ENCODE measurements at places on chromosomes 6 and 20.

- DNase-seq: no peak
Observed at GRCh38 chr20:50876816-50877215, 54.4 kb downstream of the ADNP start.

- no peak for DNase-seq
Observed at GRCh38 chr6:33761922-33762629, 15.4 kb upstream of the IP6K3 start.

GRCh38 chr6:31125162-31125561 is 4.9 kb upstream of the CDSN start:
- DNase-seq: no peak

DNA sequence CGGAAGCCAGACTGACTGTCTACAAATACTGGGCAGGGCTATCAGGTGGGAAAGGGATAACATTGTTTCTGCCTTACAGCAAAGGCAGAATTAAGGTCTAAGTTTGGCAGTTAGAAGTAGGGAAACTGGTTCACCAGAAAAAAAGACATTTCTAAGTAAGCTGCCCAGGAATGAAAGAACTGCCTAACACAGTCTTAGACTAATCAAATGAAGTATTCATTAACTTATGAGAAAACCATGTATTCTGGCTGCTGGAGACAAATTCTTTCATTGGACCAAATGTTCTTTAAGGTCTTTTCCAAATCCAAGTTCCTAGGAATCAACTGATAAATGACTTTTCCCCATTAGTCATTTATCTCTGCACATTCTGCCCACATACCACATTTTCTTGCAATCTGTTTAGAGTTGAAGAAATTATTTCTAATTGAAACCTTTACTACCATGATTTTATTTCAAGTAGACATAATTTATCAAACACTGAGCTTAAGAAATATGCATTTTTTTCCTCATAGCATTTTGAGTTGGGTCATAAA is 120.3 kb upstream of the OGFRL1 start:
- DNase-seq: no peak

DNA sequence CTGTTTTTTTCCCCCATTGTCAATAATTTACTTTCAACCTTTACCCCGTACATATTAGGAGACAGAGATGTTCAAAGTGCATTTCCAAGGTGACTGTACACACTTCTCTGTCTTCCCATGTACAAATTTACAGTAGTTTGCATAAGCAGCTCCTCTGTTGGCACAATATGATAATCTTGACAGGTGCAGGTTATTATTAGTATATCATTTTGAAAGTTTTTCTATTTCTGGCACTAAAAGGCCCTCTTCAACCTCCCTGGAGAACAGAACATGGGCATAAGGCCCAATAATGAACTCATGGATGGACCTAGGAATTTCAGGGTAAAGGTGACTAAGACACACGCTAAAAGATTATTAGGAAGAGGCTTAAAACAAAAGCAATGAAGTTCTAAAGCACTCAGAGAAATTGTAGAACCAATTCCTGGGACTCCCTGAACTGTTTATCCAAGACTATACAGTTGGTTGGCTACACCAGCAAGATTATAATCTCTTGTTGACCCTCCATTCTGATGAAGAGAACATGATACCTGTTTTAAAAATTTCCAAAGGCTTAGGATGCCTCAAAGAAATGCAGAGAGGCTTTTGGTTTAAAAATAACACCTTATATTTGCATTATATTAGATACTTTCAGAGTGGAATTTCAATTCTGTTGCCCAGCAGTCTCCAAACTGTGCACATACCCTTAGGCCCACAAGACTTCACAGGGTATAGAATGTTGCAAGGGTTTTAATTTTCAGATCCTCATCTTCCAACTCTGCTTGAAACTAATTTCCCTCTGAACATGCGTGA is 1.1 kb downstream of the AIG1 start:
- no peak for DNase-seq

- no peak for DNase-seq
Observed at GRCh38 chr6:145110109-145110508, 625.2 kb downstream of the EPM2A start.

DNA sequence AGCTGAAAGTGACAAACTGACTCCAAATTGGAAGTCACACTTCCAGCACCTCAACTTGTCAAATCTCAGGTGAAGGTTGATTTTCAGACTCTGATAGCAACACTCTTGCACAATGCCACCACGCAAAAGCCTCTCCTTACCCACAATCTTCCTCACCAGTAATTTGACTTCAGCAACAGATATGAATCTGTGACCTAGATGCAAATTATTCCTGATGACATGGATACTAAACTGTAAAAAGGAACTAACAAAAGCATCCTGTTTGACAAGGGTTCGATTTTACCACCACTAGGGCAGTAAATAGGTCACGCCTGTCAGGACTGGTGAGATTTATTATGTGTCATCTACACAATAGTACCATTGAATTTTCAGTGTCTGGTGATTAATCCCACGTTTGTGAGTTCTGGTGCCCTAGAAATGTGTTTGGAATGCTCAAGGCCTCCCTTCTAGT is 134.4 kb upstream of the COL21A1 start:
- no peak for DNase-seq

DNA sequence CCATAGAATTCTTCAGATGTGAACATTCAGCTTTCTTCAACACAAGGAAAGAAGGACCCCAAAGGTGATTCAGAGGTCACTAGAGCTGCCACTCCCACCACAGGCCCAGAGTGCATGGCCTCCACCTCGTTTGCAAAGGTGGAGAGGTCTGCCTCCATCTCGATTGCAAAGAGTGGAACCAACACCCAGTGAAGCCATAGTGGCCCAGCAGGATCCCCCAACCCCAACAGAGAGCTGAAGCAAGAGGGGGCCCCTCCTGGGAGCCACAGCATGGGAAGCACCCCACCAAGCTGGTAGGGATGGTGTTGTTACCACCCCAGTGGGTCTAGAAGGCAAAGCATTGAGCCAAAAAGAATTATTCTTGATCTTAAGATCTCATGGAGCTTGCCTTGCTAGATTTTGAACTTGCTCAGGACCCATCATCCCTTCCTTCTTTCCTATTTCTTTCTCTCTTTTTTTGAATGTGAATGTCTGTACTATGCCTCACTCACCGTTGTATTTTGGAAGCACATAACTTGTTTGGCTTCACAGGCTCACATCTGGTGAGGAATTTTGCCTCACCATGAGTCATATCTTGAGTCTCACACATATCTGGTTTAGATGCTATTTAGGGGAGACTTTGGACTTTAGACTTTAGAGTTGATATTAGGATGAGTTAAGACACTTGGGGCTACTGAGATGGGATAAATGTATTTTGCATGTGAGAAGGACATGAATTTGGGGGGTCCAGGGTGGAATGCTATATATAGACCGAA is 119.2 kb downstream of the ANKRD60 start:
- no peak for DNase-seq

DNA sequence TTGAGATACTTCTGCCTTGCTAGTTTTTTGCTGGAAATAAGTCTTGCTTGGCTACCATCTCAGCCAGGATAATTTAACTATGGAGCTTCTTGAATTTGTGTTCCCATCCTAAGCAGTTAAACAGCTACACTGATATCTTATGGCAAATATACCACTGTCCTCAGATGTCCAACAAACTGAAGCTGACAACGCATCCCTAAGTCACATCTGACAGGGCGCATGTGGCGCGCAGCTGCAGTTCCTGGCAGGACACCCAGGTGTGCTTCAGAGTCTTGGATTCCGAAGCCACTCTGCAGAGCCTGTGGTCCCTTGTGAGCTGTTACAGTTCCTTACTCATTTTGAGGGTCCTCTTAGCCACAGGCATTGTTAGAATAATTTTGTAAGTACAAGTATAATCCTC is 127.9 kb downstream of the WDR27 start:
- DNase-seq: no peak

- DNase-seq: no peak
Observed at GRCh38 chr6:106114492-106114891, 28.4 kb downstream of the PRDM1 start.

- no peak for DNase-seq
Observed at GRCh38 chr6:16031278-16031981, 97.5 kb upstream of the MYLIP start.

- no peak for DNase-seq
Observed at GRCh38 chr6:41054511-41054910, 1.5 kb downstream of the APOBEC2 start.

DNA sequence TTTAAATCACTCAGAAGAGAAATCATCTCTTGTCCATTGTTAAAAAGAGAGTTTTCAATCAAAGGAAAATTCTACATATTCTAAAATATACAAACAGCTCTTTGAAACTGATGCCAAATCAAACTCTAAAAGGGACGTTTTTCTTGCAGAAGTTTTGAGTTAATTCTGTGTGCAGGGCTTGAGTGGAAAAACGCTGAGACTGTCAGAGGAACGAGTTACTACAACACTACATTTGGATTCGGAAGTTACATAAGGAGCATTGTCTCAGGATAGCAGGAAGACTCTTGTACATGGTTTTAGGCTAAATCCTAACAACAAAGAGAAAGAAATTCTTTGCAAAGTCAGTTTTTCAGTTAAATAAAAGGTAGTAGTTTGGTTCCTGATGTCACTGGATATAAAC is 155.7 kb upstream of the SUPT3H start:
- no peak for DNase-seq

- no peak for DNase-seq
Observed at GRCh38 chr6:44270526-44271405, 516 bp downstream of the TMEM151B start.

DNA sequence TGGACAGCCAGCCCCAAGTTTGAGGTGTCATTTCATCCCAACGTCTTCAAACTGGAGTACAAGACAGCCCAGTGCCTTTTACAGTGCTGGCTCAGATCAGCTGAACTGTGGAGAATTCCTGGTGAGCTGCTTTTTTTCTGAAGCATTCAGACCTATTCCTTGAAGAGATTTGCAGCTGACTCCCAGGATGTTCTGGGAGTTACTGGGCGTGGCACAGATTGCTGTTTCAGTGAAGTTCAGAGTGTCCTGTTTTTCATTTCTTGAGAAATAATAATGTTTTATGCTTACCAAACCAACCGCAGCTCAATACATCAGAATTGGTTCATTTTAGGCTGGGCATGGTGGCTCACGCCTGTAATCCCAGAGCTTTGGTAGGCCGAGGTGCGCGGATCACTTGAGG is 33.4 kb upstream of the SRPK1 start:
- no peak for DNase-seq

GRCh38 chr6:130489514-130489913 is 123.7 kb downstream of the TMEM200A start:
- no peak for DNase-seq

DNA sequence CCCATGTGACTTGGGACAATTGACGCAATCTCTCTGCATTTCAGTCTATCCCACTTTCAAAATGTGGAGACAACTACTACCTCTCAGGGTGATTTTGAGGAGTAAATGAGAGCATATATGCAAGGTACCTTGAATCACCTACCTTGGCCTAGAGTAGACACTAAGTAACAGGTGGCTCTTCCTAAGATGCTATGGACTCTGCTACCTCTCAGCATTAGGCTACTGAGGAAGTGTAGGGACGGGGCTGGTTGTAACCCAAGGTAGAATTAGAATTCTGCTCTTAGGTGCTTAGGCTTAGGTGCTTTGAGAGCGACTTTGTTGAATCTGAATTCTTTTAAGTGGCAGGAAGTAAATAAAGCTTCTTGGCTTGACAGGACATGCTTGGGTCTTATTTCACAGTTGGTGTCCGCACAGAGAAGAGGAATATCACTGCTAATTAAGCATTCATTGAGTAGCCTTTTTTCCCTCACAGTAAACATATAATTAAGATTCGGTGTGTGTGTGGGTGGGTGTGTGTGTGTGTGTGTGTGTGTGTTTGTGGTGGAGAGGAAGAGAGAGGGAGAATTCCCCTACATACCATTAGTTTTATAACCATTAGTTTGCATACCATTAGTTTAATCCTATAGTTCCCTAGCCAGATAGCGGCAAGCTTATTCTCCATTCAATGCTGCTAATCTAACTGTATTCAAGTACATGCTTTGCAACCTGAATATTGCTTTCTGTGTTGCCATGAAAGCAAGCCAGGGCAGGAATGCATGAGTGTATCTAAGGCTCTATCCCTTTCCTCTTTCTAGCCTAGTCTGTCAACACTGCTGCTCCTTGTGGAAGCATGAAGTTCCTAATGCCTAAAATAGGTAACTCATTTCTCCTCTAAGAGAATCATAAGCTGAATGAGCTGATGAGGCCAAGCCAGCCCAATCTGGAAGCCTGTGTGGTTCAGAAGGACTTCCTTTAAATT is 112.5 kb downstream of the IPCEF1 start:
- DNase-seq: no peak

DNA sequence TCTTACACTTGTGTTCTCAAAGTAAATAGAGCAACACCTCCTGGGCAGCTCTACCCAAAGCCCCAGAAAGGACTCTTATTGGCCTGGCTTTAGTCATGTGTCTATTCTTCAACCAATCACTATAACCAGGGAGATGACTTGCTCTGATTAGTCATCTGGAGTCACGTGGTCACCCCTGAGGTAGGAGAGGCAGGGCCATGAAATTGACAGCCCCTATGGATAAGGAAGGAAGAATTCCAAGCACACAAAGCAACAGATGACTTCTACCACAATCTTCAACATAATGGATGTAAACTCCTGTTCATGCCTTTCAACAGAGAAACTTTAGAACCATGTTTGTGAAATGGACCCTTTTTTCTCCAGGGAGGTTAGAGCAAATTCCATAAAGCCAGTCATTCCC is 24.6 kb upstream of the EYA2 start:
- no peak for DNase-seq

DNA sequence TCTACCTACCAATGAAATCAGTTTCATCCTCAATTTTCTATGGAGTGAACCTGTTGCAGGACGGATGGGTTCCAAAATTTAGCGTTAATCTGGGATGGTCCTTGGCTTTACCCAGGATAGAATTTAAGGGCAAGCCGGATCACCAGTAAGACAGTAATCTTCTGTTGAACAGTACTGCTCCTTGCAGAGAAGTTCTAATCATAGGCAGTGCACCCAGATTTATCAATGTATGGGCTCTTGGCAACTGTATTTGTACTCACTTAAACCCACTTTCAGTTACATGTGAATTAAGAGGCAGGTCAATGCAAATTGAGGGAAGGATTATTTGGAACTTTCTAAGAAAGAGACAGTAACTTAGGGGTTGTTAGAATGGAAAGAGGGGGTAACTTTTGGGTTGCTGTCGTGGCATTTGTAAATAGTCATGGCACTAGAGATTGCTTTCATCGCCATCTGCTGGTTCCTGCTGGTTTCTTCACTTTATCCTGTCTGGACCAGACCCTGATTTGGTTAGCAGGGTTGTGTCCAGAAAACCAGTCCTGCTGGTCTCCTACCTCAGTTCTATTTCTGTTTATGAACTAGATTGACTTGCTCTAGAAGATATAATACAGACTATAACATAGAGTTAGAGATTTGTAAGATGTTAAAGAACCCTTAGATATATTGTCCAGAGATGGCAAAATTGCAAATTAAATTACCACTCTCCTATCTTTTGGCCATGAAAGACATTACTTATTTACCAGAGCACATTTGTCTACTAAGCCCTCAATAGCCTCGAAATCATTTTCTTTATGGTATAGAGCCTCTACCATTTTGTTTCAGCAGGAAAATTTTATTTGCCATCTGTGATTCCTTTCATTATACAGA is 646.3 kb downstream of the UTRN start:
- DNase-seq: no peak

- no peak for DNase-seq
Observed at GRCh38 chr6:43878127-43878634, 108.2 kb downstream of the VEGFA start.

Measured in AG09319 (cell line).